MM.1S (cell line): ENCODE measurements at places on chromosomes 1 and 21.

- no peak for DNase-seq
These were observed 5.3 kb downstream of the NOC2L start for GRCh38 chr1:953524-954320.

DNA sequence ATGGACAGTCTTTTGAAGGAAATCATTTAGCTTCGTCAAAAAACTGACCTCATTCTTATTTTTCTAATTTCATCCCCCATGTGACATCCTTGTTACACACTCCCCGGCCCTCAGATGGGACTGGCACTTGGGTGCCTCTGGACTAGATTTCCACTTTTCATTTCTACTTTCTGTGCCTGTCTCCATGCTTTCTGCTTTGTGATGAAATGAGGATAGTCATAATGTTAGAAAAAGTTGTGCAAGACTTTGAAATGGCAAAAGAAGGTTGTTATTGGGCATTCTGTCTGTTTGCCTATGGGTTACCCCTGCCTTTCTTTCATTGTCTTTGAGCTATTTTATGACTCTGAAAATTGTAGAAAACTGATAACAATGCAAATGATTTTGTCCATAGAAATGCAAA, 54.9 kb downstream of the MDM4 start:
- no peak for DNase-seq

- no peak for DNase-seq
These were observed 250.0 kb upstream of the NFIA start for GRCh38 chr1:60832367-60832766.

GRCh38 chr21:45091550-45092322, 17.4 kb downstream of the ADARB1 start:
- DNase-seq: no peak

DNA sequence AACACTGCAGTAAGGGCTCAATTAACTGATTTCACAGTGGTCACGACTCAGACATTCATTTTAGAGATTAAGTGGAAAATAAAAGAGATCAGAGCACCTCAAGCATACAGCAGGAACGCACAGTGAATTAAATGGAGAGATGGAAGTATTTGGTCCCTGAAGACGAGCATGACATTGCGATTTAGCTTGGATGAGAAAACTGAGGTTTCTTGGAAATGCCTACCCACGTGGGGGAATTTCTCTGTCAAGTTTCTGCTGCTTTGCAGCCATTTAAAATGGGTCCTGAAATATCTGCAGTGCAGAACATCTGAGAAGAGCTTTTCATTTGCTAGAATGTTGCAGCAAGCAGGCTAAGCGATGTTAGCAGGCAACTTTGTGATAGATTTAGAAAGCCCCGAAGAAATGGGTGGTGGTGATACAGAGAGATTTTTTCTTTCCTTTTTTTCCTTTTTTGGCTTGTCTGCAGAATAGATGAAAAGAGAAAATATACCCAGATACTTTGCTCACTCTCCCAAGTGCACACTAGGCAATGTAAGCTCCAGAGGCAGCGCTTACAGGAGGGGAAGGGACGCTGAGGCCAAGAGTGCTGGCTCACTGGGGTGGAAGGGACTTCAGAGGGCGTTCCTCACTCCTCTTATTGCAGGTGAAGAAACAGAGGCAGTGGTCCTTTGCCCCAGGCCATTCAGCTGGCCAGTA, 258.0 kb downstream of the KCNJ6 start:
- no peak for DNase-seq

- DNase-seq: no peak
These were observed 19.5 kb upstream of the TNFRSF1B start for GRCh38 chr1:12147201-12147701.

GRCh38 chr1:67831850-67832513, 1.3 kb downstream of the GNG12 start:
- DNase-seq: no peak

- DNase-seq: no peak
These were observed 28.0 kb upstream of the EDARADD start for GRCh38 chr1:236365999-236366570.

GRCh38 chr1:175665616-175666015, 77.8 kb downstream of the TNR start:
- no peak for DNase-seq

GRCh38 chr1:162703708-162704107, 71.4 kb downstream of the DDR2 start:
- DNase-seq: no peak

- DNase-seq: no peak
These were observed 15.0 kb upstream of the FAM131C start for GRCh38 chr1:16088351-16088911.

DNA sequence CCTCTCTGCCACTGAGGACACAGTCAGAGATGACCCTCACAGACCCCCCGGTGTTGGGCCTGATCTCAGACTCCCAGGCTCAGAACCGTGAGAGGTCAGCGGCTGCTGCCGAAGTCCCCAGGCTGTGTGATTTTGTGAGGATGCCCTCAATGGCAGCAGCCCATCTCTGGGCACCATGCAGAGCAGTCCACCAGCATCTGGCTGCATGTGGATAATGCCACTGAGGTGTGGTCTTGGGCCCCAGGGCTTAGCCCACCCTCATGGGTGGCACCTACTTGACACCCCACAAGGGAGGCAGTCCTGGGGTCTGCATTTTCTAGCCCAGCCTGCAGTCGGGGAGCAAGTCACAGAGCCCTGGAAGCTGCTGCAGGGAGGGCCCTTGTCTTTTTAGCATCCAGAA, 5.5 kb upstream of the ACTRT2 start:
- no peak for DNase-seq

- peak; percentile 85 for DNase-seq
These were observed 1.3 kb downstream of the SLC9C2 start for GRCh38 chr1:173601588-173601987.

- no peak for DNase-seq
These were observed 1363.9 kb upstream of the ADGRL2 start for GRCh38 chr1:80436851-80437250.

DNA sequence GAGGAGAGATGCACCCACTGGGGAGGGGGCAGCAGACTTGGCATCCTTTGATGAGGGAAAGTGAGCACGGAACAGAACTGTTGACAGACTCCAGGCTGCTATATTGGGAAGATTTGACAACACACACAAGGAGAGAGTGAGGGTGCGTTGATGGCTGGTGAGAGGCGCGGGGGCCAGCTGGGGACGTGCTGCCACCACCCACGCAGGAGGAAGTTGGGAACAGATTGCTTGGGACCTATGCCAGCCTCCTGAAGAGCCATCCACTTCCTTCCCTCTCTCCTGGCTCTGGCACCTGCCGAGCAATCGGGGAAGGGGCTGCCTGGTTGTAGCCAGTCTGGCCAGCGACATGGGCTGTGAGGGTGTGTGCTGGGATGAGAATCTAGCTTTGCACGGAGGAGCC, 223.7 kb upstream of the CSF3R start:
- DNase-seq: no peak

GRCh38 chr1:164880199-164880598, 321.2 kb downstream of the PBX1 start:
- no peak for DNase-seq

DNA sequence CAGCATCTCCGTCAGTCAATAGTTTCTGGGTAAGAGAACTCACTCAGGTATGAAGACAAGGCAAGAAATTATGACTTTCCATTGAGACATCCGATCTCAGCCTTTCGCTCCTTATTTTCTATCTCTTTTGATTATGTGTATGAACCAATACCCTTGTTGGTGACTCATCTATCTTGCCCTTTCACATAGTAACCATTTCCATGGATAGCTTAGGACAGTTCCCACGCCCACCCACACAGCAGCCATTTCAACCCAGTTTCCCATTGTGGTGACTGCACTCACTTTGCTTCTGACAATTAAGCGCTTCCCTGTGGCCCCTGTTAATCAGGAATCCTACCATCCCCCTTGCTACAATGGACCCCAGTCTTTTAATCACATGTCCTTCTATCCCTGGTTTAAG, 210.6 kb upstream of the ADGRL2 start:
- no peak for DNase-seq

GRCh38 chr1:15038232-15039016, 115.1 kb upstream of the TMEM51 start:
- peak; percentile 46 for DNase-seq

- no peak for DNase-seq
These were observed 12.9 kb downstream of the EPHX1 start for GRCh38 chr1:225822655-225823403.

GRCh38 chr1:156898161-156898566, 4.6 kb downstream of the PEAR1 start:
- DNase-seq: no peak

- no peak for DNase-seq
These were observed 132.6 kb downstream of the DHRS3 start for GRCh38 chr1:12485231-12486058.

GRCh38 chr21:38428211-38428610, 70.1 kb downstream of the ERG start:
- no peak for DNase-seq

GRCh38 chr1:107019166-107019565, 37.3 kb upstream of the PRMT6 start:
- DNase-seq: no peak

DNA sequence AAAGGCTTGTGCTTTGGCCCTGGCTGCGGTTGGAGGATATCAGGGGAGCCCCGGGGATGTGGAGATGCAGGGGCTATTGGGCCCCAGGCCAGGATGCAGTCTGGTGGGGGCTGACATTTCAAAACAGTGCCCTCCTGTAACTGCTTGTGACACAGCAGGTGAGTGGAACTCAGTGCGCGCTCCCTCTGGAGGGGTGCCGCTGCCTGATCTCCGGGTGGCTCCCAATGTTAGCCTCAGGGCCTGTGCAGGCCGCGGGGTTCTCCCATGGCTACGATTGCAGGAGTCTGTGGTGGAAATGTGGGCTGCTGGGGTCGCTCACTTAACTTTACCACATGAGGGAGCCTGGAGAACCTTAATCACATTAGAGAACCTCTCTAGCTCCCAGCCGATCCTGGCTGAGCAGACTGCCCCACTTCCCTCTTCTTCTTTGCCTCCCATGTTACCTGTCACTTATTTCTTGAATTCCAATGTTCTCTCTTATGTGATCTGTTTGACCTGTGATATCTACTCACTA, 163.2 kb downstream of the FMN2 start:
- DNase-seq: no peak

GRCh38 chr1:206577626-206578025, 34.6 kb downstream of the EIF2D start:
- no peak for DNase-seq

DNA sequence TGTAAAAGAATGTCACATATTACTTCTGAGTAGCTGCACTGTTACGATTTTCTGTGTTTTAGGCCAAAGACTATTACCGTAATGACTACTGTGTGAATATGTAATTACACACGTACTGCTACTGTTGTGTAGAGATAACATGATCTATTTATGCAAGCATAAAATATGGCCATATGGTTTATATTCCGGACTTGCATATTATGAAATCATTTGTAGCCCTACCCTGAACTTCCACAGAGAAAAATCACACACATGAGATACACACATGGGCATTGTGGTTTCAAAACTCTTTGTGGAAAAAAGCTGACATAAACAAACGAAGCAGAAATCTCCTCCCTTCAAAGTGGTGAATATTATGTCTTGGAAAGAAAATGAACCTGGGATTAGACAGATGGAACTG, 373.0 kb upstream of the ADAMTS5 start:
- no peak for DNase-seq

DNA sequence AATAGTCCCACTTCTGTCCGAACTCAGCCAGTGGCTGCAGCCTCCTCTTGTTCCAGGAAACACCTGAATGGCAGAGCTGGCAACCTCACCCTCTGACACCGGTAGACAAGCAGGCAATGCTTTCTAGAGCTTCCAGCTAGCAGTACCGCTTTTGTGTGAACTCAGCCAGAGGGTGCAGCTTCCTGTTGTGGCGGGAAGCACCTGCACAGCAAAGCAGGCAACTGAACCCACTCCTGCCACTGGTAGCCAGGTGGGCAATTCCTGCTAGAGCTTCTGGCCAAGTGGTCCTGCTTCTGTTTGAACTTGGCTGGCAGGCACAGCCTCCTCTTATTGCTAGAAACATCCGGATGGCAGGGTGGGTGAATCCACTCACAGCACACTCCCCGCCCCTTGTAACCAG, 40.1 kb upstream of the TMPRSS15 start:
- peak; percentile 99 for DNase-seq

GRCh38 chr1:2126331-2127186, 68.0 kb downstream of the FAAP20 start:
- DNase-seq: no peak

GRCh38 chr21:28671549-28672195, 321.0 kb downstream of the LTN1 start:
- no peak for DNase-seq

- DNase-seq: no peak
These were observed 49.8 kb upstream of the GADD45A start for GRCh38 chr1:67635055-67635809.

DNA sequence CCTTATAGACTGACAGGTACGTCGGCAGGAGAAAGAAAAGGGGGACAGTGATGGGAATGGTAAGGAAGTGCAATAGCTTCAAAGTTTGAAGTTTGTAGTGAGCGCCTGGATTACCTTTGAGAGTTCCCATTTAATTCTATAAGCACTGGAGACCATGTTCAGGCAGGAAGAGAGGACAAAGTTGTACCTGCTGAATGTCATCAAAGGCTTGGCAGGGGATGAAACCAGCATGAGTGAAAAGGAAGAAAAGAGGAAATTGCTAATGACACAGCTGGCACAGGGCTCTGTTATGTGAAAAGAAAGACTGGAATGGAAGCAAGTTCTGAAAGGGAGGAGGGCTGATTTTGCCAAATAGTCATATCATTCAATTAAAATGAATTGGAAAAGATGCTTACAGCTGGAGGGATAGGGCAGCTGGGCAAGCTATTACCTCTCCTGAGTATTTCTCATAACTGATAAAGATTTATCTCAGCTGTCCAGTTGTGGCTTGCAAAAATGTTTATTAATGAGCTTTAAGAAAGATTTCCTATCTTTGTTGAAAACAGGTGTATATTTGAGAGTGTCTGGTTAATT, 109.2 kb downstream of the HMCN1 start:
- no peak for DNase-seq

GRCh38 chr1:56808410-56808809, 10.8 kb downstream of the FYB2 start:
- DNase-seq: no peak

DNA sequence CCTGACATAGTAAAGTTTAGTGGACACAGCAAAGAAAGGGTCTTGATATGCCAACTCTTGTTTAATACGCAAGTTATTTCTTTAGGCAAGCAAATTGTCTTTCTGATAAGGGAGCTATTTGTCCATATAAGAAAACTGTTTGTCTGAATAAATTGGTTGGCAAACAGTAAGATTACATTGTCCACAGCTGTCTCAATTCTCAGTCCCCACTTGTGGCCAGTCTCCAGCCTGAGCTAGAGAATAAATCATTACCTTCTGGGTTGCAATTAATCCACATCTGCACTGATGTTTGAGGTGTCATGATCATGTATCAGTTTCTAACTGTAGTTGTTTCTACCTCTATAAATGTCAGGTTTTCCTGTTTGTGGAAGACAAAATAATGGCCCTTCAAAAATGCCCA, 60.0 kb upstream of the TNR start:
- no peak for DNase-seq

DNA sequence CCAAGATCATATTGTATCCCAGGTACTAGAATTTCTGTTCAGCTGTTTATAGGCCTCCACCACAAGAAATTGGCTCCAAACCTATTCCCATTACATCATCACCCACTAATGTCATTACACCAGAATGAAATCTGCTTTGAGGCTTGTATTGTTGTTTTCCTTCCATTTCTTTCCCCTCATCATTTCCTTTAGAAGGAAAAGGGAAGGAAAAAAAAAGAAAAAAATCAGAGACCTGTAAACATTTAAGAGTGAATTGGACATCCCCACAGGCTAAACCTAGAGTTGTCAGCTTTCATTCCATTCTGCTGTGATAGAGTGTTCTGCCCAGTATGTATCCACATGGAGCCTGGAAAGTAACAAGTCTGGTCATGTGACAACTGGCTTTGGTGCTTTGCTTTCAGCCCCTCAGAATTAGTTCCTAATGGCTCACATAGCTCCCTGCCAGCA, 44.6 kb downstream of the NFYC start:
- no peak for DNase-seq
